ENCODE measurements at places on chromosomes 4 and X.

DNA sequence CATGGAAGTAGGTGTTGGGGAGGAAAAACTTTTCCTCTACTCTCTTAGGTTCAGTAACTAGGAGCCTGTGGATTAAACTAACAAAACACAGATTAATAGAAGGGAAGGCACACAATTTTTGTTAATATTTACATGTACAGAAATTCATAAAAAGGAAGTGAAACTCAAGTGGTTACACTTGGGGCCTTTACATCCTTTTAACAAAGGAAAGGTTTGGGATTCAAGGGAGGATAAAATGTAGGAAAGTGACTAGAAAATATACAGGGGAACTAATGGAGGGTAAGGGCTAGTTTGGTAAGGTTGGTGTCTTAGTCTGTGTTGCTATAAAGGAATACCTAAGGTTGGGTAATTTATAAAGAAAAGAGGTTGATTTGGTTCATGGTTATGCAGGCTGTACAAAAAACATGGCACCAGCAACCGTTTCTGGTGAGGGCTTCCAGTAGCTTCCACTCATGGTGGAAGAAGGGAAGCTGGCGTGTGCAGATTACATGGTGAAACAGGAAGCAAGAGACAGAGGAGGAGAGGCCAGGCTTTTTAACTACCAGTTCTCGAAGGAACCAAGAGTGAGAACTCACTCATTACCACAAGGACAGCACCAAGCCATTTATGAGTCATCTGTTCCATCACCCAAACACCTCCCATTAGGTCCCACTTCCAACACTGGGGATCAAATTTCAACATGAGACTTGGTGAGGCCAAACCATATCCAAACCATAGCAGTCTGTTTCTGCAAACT lies 124.4 kb downstream of the CHRDL1 start:
- DNase-seq, result no peak

DNA sequence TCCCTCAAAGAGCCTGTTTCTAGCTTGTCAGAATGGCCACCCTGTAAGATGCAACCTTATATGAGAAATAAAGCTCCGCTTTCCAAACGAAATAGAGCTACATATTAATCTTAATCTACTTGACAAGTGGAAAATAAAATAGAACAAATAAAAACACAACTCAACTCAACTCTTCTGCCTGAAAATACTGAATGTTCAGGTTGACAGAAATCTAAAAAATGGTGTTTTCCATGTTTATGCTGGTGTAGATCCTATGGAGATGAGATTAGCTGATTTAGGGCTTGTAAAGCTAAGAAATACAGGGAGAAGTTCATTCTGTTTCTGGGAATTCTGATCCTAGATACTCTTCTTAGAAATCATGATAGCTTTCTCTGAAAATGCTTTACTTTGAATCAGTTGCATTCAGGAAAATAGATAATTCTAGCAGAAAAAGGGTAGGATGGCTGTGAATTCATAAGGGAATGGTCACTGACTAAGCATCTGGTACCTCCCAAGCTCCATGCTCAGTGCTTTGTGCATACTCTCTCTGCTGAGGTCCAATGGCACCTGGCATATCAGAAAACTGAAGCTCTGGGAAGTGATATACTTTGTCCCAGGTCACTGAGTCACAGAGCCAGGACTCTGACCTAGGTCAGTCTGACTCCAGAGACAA lies 89.2 kb upstream of the EXOC1L start:
- DNase-seq, result no peak

DNA sequence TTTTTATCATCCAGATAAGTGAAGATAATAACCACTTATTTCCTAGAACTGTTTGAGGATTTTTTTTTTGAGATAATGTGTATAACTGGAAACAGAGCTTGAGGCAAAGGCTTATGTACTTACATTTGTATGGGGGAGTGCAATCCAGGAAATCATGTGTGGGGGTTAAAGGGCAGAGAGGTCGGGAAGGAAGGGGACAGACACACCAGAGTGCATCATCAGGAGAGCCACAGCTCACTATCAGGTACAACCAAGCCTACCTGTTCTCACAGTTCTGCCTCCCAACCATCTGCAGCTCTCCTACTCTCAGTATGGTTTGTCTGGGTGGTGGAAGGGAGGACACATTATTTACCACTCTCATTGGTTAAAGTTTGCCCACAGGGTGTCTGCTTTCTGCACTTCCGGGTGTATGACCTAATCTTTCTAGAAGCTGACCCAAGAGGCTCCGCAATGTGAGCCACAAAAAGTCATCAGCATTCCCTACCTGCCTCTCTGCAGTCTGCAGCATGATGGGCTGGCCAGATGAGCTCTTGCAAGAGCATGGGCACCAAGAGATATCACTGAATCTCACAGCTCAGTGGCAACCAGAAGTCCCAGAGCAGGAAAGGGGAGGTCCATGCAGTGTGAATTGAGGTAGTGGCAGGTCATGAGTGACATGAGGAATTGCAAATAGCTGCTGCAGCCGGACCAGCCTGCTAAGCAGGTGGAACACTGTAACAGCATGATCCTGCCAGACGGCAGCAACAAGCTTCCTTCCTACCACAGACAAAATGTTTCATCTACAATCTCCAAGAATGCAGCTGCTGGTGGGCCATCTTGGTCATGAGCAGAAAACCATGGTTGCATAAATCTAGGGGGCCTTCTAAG lies 36.9 kb upstream of the SPRY1 start:
- no peak for DNase-seq

GRCh38 chr4:186169945-186170802 lies 21.2 kb upstream of the CYP4V2 start:
- no peak for DNase-seq

- no peak for DNase-seq
Measured at GRCh38 chr4:153570228-153570973, 104.2 kb downstream of the TMEM131L start.

Data from CD4-positive, alpha-beta T cell treated with Interleukin-10 for 1 hour (primary cell).